Fibroblast of skin of left biceps (primary cell): ENCODE measurements at places on chromosomes 3 and 15.

DNA sequence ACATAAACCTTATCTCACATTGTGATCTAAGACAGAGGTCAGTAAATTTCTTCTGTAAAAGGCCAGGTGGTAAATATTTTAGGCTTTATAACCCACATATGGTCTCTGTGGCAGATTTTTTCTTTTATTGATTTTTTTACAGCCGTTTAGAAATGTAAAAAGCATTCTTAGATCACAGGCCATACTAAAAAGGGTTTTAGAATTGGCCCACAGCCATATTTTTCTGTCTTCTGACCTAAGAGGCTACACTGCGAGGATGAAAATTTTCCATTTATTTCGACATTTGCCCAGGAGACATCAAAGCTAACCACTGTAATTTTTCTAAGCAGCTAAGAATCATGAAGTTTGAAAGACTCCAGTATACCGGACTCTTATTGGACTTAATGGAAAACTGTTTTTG, 377.2 kb upstream of the SGO1 start:
- no peak for DNase-seq

- DNase-seq = no peak
Observed at GRCh38 chr3:69869643-69870042, 129.9 kb upstream of the SAMMSON start.

DNA sequence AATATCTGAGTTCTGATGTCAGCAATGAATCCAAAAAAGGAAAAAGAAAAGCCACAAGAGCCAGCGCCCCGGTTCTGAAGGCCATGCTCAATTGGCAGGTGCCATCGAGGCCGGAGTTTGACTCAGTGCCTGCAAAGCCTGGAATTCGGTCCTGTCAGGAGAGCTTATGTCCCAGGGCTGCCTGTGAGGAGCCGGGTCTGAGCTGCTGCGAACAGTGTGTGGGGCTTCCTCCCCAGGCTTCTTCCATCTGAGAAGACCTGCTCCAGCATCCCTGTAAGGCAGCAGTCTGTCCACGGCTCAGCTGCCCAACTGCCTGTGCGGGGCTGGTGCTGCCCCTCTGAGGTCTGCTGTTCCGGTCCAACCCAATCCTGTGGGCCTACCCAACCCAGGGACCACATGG, 46.1 kb downstream of the ROPN1B start:
- no peak for DNase-seq

DNA sequence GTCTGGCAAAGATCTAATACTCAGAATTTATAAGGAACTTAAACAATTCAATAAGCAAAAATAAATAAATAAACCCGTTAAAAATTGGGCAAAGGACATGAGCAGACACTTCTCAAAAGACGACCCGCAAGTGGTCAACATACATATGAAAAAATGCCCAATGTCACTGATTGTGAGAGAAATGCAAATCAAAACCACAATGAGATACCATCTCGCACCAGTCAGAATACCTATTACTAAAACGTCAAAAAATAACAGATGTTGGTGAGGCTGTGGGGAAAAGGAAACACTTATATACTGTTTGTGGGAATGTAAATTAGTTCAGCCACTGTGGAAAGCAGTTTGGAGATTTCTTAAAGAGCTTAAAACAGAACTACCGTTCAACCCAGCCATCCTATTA, 188.0 kb upstream of the MRPL3 start:
- DNase-seq = no peak

DNA sequence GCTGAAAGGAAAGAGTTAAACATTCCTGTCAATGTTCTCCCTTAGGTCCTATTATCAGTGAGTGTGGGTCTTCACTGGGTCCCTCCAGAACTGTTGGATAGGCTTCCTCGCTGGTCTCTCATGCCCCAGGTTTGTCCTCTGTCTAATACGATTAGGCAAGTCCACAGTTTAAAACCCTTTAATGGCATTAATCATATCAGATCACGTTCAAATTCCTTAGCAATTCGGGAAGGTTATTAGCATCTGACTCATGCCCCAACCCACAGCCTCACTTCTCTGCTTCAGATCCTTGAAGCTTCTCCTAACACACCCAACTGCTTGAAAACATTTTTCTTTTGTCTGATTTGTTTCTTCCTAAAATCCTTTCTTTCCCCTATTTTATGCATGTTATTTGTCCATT, 224.3 kb upstream of the ATP10A start:
- peak; percentile 51 for DNase-seq

DNA sequence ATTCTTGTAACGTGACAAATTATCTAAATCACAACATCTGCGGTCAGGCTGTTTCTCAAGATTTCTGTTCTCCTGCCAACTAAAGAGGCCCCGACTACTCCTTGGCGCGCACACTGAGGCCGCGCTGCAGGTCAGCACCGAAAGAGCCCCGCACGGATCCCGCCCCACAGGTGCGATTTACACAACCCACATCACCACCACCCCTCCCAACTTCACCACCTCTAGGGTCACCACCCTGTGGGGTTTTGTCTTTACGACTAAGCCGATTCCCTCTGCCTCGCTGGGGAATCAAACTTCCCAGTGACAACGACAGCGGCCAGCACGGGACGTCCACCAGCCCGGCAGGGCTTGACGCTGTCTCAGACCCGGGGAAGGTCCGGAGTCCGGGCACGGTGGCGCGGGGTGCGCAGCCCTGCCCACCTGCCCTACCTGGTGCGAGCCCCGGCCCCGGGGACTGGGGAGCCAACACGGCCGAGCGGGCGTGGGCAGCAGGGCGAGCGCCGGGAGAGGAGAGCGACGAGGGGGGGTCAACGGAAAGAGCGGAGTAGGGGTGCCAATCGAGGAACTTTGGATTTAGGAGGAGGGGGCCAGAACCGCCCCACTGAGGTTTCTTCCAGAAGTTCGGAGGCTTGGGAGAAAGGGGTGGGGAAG, 764 bp downstream of the UACA start:
- no peak for DNase-seq

DNA sequence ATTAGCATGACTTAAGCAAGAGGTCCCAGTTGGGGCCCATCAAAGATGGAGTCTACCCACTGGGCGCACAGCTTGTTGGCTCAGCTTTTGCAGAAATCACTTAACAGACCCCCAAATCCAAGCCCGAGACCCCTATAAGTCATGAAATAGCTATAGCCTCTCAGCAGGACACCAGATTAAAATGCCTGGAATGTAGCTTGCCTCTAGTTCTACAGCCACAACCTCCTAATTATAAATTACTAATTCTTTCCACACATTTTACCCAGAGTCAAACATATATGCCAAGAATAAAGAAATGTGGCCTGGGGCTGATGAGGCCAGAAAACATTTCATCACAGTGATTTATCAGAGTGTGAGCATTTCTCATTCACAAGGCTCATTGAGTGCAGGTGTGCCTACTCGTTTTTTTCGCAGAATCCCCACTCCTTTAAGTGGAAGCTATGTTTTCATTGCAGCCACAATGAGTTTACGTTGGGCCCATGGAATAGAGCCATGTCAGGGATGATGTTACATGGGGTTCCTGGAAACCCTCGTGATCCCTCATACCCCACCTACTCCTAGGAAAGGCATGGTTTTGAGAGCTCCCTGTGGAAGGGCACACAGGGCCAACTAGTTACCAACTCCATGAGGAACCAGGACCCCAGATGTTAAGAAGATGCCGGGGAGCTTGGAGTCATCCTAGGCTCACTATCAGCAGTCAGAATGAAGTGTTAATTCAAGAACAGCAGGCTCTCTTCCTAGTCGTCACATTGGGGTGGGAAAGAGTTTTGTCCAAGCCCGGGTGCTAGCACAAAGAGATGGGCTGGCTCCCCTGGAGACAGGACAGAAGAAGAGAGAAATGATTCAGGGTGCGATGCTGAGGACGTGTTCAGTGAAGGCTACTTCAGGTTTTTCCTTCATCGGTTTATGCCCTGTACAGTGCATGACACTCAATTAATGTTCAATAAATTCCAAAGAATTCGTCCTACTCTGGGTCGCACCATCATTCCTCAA, 90.2 kb upstream of the ABHD17C start:
- DNase-seq = peak; percentile 68

DNA sequence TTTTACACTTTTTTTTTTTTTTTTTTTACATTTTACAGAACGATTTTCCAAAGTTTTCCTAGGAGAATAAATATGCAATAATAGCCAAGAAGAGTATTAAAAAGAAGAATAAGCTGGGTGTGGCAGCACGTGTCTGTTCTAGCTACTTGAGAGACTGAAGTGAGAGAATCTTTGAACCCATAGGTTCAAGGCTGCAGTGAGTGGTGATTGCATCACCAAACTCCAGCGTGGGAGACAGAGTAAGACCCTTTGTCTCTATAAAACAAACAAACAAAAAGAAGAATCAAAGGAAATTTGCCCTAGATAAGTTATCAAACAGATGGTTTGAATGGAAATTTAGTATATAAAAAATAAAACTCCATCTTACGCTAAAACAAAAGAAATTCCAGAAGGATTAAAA, 13.3 kb downstream of the XRN1 start:
- DNase-seq = no peak

GRCh38 chr15:101445562-101446517, 43.7 kb downstream of the PCSK6 start:
- DNase-seq = peak; percentile 17

DNA sequence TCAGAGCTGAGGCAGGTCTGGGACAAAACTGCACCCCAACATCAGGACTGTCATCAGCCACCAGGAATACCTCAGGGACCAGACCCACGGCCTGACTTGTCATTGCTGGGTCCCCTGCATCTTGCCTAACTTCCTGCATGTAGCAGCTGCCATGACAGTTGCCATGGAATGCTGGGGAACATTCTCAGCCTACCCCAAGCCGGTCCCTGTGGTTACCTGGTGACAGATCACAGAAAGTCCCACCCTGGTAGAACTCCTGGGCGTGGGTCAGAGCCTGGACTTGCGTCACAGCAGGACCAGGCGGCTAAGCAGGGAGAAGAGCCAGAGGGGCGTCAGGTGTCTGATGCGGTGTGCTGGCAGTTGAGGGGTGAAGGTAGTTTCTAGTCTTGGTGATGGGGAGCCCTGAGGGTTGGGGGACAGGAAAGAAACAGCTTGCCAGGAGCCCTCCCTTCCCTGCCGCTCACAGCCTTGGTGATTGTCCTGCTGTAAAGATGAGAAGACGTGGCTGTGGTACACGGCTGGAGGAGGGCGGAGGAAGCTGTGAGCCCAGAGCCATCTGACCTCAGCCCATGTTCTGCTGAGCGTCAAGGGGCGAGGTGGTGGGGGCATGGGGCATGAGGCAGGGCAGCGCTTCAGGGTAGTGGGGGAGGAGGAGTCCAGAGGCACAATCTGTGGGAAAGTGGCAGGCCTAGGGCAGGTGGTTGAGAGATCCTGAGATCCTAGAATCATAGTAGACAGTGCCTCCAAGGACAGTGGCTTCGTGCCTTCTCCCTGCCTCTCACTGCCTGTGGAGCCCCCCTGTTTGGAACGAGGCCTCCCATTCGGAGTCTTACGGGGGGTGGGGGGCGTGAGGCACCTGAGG, 5.4 kb downstream of the H1-8 start:
- DNase-seq = no peak

DNA sequence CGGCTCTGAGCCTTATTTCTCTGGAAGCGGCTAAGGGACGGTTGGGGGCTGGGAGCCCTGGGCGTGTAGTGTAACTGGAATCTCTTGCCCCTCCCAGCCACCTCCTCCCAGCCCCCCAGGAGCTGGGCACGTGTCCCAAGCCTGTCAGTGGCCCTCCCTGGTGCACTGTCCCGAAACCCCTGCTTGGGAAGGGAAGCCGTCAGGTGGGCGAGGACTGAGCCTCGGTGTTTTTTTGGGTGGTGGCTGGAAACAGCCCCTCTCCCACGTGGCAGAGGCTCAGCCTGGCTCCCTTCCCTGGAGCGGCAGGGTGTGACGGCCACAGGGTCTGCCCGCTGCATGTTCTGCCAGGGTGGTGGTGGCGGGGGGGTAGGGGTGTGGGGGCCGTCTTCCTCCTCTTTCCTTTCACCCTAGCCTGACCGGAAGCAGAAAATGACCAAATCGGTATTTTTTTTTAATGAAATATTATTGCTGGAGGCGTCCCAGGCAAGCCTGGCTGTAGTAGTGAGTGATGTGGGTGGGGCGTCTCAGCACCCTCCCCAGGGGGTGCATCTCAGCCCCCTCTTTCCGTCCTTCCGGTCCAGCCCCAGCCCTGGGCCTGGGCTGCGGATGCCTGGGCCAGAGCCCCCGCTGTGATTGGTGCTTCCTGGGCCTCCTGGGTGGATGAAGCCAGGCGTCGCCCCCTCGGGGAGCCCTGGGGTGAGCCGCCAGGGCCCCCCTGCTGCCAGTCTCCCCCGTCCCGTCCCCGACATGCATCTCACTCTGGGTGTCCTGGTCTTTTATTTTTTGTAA, 58.8 kb upstream of the GOLGA8A start:
- DNase-seq = no peak

GRCh38 chr3:50671331-50671730, 3.4 kb upstream of the DOCK3 start:
- DNase-seq = peak; percentile 9

DNA sequence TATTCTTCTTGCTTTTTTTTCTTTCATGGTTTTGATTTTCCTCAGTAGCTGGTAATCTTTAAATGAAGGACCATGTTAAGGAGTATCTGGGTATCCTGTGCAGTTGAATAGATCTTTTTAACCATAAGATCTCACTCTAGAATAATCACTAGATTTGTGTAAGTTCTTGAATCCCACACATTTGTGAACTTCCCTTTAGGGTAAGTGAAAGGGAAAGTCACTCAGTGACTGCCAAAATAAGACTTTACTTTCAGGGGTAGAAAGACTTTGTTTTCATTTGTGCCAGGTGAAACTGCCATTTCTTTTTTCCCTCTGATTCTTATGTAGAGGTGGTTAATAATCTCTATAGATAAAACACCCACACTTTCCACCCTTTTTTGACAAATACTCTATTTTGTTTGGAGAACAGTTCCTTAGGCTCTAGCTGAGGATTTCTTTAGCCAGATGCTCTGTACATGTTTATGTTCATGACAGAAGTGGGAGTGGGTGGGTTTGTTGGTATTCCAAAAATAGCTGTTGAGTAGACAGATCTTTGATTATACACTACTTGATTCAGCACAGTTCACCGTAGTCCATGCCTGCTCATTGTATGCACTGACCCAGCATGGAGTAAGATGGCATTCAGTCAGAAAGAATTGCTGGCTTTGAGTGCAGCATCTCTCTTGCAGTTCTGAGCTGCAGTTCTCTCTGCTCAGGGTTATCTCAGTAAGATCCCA, 28.5 kb downstream of the LRRC49 start:
- DNase-seq = no peak

GRCh38 chr15:20340931-20341661, 200.5 kb downstream of the GOLGA6L6 start:
- DNase-seq = no peak

DNA sequence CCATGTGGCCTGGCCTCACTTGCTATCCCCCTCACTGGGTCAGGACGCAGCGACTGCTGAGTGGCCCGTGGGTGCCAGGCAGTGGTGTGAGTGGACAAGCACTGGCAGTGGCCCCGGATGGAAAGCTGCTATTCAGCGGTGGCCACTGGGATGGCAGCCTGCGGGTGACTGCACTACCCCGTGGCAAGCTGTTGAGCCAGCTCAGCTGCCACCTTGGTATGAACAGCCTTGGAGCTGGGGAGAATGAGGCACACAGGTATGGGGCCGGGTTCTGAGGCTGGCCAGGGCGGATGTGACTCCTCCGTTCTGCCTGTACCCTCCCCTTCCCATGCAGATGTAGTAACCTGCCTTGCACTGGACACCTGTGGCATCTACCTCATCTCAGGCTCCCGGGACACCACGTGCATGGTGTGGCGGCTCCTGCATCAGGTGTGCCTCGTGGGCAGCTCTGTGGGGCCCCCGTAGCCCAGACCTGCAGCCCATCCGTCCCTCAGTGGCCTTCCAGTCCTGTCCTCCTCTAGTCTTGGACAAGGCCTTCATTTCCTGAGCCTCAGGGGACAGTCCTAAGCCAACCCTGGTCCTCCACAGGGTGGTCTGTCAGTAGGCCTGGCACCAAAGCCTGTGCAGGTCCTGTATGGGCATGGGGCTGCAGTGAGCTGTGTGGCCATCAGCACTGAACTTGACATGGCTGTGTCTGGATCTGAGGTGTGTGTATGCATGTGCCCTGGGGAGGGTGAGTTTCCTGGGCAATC, 28.2 kb downstream of the NBEAL2 start:
- no peak for DNase-seq
